ENCODE measurements at places on chromosomes 12 and 14.

DNA sequence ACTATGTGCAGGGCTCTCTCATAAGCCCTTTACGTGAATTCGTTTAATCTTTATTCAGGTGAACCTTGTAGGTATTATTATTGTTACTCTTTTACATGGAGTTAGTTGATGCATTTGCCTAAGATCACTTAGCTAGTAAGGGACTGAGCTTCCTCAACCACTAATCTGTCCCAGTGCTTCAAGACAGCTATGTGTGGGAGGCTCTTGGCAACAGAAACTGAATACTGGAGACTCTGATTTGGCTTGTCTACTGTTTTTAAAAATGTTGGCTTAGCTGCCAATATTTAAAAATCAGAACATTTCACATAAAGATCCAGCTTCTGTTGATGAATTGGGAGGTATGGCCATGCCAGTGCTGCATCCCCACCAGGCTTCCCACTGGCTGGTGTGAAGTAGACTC lies 6.8 kb downstream of the KNTC1 start:
- DNase-seq, result no peak

- no peak for DNase-seq
These were observed 33.5 kb downstream of the SLC15A4 start for GRCh38 chr12:128790221-128790620.

- DNase-seq, result no peak
These were observed 172.7 kb upstream of the GSC start for GRCh38 chr14:94942601-94943000.

DNA sequence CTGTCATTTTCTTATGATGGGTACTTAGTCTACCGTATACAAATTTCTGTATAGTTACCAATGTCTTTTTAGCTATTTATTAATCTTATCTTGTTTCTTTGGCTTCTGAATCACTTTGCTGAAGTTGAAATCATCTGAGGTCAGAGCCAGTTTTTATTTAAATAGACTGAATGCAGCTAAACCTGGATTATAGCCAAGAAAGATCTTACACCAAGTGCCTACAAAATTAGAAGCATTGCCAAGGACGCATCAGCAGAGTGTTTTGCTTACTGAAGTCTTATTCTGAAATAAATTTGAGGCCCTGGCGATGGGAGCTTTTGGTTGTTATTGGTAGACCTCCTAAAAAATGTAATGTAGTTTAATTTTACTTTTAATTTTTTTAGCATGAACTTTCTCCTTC lies 128.2 kb downstream of the RGS6 start:
- DNase-seq, result no peak

DNA sequence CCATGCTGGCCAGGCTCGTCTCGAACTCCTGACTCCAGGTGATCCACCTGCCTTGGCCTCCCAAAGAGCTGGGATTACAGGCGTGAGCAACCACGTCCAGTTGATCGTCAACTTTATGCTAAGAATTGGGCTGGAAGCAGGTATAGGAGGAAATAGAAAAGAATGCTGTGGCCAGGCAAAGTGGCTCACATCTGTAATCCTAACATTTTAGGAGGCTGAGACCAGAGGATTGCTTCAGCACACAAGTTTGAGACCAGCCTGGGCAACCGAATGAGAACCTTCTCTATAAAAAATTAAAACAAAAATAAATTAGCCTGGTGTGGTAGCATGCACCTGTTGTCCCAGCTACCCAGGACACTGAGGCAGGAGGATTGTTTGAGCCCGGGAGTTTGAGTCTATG lies 37.1 kb upstream of the SNX6 start:
- DNase-seq, result no peak

GRCh38 chr14:63659726-63660125 lies 18.1 kb upstream of the WDR89 start:
- no peak for DNase-seq

- DNase-seq, result no peak
These were observed 82.3 kb downstream of the ITPR2 start for GRCh38 chr12:26750531-26751175.

GRCh38 chr14:101733211-101733610 lies 28.3 kb upstream of the PPP2R5C start:
- DNase-seq, result no peak

DNA sequence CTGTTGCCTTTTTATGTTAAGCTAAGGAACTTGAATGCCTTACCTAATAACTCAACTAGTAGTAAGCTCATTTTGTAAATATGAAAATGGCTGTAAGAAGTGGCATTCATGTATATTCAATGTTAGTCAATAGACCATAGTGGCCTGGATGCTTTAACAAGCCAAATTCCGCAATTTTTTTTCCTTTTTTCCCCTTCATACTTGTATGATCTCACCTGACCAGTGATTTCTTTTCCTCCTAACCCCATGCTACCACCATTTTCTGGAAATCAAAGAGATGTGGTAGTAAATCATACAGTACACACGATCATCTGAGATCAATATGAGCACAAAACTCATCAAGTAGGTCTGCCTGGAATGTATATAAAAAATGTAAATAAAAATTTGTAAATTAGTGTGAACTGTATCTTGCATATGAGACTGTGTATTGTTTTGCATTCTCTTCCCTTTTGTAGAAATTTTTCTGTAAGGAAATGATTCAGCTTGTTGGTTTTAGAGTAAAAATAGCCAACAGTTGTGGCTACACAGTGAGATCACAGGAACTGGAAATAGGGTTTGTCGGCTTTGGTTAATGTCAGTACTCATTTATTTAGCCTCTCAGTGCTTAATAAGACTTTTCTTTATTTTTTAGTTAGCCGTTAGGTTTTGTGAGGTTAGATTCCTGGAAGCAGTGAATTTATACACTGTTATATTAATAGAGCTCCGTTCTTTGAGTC lies 62.5 kb downstream of the ETNK1 start:
- DNase-seq, result no peak

DNA sequence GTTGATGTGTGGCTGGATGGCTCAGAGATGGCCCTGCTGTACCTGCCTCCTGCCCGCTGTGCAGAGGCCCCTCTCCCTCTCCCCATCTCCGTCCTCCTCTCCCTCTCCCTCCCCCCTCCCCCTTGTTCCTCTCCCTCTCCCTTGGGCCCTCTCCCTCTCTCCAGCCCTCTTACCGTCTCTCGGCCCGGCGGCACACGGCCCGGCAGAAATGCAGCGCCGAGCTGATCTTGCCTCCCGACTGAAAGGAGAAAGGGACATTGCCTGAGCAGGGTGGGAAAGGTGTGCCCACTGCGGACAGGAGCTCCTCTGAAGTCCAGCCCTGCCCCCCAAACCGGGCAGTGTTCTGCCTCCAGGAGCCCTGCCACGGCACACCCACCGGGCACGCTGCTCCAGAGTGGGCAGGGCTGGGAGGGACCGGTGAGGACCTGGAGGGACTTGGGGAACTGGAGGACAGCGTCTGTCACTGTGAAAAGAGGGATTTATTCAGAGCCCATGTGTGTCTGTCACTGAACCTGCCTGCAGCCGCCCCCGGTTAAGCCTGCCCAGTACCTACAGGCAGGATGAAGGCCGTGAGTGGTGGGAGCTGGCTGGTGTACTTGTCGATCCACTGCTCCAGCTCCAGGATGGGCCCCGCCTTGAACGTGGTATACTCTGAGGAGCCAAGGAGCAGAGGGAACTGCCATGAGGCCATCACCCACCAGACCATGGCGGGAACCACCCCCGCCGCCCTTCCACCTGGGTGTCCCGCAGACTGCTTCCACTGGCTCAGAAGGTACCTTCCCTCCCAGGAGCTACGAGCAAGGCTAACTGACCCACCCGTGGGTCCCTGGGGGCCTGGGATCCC lies 12.2 kb downstream of the MMAB start:
- DNase-seq, result no peak

- no peak for DNase-seq
These were observed 4.5 kb upstream of the HDAC7 start for GRCh38 chr12:47824198-47824597.

- DNase-seq, result no peak
These were observed 17.7 kb upstream of the FOXJ2 start for GRCh38 chr12:8014836-8015235.

DNA sequence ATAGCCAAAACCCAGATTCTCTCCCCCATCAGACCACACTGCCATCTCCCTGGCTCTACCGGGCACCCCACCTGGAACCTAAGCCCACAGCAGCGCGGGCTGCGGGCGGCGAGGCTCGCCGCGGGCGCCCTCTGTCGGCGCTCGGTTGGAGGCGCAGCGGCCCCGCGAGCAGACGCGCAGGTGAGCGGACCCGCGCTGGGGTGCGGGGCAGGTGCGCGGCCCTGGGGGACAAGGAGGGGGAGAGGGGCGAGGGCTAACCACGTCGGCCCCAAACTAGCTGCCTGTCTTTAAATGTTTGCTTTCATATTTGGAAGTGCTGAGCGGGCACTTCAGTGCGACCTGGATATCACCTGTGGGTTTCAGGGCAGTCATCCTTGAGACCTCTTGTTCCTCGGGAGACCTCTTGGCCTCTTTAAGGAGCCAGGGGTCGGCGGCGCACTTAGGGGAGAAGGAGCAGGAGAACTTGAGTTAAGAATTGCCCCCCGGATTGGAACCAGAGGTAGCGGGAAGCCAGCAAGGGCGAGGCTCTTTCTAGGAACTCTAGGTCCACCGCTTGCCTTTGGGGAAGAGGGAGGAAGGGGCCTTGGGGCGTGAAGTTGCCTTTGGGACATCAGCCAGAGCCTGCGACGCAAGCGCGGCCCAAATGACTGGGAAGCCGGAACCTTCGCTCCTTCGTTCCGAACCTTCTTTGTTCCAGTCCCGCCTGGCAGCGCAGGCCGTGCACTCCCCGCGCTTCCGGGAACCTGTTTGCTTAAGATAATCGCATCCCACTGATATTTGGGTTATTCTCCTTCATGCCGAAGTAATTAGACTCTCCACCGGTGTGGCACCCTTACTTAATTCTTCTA lies 78.7 kb downstream of the NEDD1 start:
- no peak for DNase-seq

GRCh38 chr14:69475194-69475818 lies 9.2 kb upstream of the PLEKHD1 start:
- peak; percentile 2 for DNase-seq

- DNase-seq, result no peak
These were observed 8.7 kb upstream of the ADCK1 start for GRCh38 chr14:77791225-77791600.

DNA sequence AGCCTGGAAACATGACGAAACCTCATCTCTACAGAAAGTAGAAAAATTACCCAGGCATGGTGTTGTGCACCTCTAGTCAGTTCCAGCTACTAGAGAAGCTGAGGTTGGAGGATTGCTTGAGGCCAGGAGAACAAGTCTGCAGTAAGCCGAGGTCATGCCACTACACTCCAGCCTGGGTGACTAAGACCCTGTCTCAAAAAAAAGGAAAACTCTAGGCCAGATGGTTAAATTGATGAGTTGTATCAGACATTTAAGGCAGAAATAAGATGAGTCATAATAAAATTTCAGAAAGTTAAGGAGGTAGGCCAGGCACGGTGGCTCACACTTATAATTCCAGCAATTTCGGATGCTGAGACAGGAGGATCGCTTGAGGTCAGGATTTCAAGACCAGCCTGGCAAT lies 10.7 kb downstream of the EIF2S1 start:
- DNase-seq, result no peak

DNA sequence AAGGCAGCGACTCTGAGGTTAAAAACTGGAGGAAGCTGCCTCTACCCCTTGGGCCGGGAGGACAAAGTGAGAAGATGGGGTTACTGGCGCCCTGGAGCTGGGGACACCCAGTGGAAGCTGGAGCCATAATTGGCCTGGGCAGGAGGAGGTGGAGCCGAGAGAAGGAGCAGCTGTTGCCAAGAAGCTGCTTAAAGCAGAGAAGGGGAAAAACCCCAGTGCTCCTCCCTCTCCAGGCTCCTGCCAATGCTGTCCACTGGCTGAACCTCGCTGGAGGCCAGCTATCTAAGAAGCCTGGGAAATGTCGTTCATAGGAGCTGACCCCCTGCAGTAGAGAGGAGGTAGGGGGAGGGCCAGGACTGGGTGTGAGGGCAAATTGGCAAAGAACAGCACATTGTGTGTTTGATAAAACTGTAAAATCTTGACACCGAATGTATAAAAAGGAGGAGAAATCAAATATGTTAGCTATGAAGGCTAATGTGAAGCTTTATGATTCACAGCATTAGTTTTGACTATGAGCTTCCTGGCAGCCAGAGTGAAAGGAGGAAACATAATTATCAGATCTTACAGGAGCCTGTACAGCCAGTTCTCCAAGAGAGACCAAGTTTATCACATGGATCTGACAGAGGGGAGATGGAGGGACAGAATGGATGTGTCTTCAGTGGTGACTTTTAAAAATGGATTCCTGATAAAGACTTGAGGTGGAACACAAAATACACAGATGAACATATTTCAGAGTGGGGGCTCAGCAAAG lies 9.5 kb downstream of the HHIPL1 start:
- DNase-seq, result no peak

DNA sequence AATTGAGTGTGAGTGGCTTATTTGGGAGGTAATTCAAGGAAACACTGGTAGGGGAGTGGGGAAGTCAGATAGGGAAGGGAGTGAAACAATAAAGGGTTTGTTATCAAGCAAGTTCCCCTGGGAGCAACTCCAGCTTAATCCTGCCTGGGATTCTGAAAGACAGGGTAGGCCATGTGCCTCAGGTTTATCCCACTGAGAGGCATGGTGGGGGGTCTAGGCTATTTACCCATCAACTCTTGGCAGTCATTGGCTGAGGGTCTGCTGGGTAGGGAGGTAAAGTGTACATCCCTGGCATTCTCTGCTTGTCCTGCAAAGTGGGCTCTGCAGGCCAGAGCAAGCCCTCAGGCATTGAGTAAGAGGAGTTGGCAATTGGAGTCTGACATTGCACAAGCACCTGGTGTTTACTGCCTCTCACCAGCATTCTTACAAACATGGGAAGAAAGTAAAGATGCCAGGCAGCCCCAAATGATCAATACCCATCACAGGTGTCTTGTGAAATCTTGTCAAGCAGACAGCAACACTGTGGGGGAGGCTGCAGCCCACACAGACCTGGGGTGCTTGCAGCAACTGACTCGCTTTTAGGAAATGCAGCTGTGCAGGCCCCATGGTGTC lies 169.3 kb downstream of the KTN1 start:
- DNase-seq, result no peak

GRCh38 chr12:67757651-67758050 lies 109.1 kb downstream of the DYRK2 start:
- DNase-seq, result no peak

DNA sequence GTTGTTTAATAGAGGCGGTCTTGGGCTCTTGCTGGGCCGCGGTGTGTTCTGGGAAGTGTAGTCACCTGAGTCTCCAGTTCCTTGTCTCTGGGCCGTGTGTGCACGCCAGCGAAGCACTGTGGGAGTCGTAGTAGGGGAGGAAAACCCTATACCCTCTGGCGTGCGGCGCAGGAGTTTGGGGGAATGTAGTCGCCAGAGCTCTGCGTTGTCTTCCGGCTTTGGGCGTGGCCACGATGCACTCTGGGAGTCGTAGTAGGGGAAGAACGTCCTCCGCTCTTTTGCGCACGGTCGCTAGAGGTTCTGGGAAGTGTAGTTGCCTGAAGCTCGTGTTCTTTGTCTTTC lies 726 bp upstream of the ZNF140 start:
- peak; percentile 97 for DNase-seq

Data from SHP77 treated with DMSO at 0.1 percent for 48 hours (cell line).